ENCODE measurements at places on chromosomes 7 and 10.

DNA sequence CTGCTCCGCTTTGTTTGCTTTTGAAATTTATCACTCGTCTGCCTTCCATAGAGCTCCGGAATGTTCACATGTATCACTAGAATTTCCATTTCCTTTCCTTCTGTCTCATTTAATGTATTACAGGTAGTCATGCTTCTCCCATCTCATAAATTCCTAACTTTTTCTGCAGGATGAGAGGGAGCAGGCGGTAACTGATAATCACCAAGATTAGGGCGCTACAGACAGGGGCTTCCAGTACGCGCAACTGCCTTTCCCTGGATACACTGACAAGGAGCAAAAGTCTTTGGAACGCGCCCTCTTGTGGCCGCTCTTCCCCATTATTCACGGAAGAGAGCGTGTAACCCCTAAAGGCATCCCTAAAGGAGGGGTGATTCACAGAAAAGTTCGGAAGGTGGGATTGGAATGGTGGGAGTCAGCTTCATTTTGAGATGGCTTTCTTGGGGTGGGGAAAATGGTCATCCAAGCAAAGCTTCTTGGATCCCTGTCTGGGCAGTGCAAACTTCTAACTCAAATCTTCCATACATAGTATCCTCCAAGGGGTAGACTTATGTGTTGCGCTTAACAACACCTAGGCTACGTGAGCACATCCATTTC, 6.5 kb downstream of the INHBA start:
- DNase-seq, result no peak

- DNase-seq, result no peak
Measured at GRCh38 chr10:73799899-73800559, 11.4 kb downstream of the NDST2 start.

DNA sequence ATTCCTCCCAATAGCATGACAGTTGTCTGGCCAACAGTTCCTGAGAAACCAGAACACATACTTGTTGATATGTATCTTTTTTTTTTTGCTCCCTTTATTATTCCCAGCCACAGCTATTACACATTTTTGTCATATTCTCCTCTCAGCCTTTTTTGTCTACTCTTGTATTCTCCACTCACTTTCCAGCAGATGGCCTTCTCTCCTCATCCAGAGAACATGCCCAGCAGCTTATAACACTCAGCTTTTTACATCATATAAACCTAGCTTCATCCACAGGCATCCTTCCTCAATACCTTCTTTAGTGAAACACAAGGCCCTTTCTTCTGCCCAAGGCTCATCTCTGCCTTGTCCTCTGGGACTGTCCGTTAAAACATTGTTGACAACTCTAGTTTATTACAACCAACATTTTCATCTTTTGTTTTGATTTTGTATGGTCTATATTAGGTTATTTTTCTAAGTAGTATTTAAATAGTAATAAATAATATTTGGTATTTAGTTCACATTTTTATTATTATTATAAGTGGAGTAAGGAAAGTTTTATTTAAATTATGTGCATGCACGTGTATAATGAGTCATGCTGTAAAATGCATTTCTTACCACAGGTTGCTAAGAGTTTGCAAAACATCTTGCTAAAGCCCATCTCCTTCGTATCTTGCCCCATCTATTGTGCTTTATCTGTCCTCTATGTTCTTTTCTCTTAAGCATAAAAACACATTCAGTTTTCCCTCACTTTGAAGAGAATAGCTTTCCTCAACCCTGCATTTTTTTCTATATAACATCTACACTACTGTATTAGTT, 101.5 kb downstream of the ORC5 start:
- no peak for DNase-seq

GRCh38 chr7:81769891-81770727, at the start of gene HGF:
Gene HGF (minus strand): TSS chr7:81770047. CDS start chr7:81769971, 76 bp downstream.
- DNase-seq, result no peak
